ENCODE measurements at places on chromosomes 11 and 22.

DNA sequence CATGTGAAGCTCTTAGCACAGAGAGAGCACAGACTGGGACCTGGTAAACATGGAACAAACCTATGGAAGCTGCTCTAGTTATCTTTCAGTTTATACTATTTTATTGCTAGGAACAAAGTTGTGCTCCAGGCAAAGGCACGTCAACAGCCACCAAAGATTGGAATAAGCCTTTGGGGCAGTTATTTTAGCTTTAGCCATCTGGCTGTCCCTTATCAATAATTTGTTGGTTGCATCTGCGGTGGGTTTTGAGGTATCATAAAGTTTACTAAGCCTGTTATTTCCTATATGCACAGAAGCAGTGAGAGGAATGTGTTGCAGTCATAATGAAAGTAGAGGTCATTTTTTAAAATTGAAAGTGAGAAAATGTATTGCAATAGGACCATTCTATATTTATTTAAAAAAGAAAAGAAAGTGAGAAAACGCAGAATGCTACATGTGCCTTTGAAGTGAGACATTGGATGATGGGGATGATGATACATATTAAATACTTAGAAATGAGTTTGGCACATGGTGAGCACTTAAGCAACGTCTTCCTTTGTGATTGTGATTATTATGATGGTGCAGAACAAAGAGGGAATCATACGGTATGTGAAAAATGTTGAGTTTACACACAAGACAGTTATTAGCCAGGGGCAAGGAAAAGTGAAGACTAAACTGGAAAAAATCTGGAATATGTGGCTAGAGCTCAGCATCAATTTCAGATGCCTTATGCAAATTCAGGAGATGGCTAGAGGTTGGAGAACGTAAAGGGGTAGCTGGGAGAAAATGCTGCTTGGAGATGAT, 58.3 kb downstream of the PRR5L start:
- no peak for DNase-seq

- no peak for DNase-seq
These were observed 1491.7 kb upstream of the RAG2 start for GRCh38 chr11:38089726-38090125.

DNA sequence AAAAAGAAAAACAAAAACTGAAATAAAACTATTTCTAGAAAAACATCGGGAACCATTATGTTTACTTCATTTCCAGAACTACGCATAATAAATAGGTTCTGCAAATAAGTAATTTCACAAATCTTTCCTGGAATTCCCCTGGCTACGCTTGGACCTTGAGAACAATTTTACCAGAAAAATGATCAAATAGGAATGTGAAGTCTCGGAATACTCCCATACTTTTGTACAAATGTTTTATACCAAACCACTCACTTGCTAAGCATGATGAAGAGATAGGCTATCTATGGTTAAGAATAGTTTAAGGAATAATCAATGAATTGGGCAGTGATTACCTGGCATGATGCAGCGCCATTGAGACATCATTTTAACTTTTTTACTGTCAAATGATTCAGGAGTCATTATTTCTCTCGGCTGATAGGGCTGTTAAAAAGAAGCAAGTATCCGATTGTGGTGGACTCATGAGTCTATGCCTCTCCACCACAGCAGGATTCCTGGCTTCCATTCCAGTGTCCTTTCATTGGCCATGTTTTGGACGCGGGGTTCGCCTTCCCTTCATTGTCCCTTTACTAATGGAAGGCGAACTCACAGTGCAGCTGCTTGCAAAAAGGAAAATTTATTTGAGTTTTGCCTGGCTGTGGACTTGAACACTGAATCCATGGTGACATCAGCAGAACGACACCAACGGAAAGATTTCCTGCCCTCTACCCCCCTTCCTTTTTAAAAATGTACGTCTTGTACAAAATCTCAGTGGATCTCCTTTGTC, 39.9 kb upstream of the BLID start:
- no peak for DNase-seq

GRCh38 chr22:41334951-41335635, 33.8 kb downstream of the ZC3H7B start:
- no peak for DNase-seq

- DNase-seq: no peak
These were observed 6.4 kb downstream of the CCDC89 start for GRCh38 chr11:85679576-85679975.

DNA sequence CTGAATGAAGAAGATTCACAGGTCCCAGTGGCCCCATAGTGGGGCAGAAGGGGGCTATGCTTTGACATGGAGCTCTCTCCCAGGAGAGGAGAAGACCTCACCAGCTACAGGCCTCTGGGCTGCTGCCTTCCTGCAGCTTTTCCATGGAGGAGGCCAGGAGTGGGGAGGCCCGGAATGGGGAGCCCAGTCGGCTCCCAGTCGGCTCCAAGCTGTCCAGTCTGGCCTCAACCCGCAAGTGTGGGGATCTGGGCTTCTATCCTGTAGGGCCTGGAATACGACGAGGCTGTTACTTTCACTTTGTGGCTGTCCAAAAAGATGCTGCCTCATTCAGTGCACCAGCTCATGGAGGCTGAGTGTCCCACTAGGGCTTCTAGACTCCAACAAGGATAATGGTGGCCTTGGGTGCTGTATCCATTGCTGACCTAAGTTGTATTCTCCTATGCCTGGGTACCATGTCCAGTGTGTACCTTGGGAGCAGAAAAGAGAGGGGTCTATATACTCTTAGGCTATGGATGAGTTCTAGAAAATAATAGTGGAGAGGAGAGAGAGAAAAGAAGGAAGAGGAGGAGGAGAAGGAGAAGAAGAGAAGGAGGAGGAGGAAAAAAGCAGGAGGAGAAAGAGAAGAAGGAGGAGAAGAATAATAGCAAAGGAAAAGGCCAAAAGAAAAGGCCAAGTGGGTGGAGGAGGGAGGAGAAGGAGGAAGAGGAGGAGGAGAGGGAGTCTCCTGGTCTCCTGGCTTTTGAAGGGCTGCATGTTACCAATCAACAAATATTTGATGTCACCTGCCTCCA, 1.1 kb downstream of the MYO18B start:
- DNase-seq: no peak

DNA sequence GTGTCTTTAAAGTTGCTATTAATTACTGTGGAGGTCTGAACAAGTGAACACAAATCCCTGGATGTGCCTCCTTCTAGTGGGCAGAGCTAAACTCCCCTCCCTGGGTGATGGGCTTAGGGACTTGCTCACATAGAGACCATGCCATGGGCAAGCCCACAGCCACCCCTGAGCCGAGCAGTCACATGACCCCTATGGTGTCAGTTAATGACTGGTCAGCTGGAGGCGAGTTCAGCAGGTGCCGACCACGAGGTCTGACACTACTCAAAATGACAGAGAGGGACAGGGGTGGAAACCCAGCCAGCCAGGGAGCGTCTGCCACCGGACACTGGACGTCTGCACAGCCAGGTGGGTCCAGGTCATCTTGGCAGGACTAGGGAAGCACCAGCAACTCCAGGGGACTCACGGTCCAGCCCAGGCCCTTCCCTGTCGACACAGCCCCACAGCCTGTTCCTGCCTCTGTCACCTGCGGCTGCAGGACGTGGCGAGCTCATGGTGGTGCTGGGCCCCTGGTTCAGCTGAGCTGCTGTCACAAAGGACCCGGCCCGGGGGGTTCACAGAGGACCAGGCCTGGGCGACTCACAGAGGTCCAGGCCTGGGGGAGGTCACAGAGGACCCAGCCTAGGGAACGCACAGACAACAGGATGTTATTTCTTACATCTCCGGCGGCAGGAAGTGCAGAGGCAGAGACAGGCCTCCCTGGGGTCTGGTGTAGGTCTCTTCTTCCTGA, 135.0 kb downstream of the BRD1 start:
- no peak for DNase-seq
